Thoracic aorta (tissue), 2 donors: ENCODE measurements at places on chromosomes 5 and 9. TPM values are rescaled to one million over a fixed set of nuclear protein-coding genes. Genes with fewer than 3 reads are reported as not detected.

GRCh38 chr9:129289883-129290282 lies 111.8 kb upstream of the IER5L start:
- no peak overlapping the region for H3K4me3 ChIP-seq
- DNase-seq: no peak
- no peaks in the 10 kb centered on the region for H3K36me3 ChIP-seq
- H3K27ac ChIP-seq: no peak overlapping the region
- no peaks in the 10 kb centered on the region for H3K4me1 ChIP-seq

The CEP120 gene
- 18.5 TPM for total RNA-seq

DNA sequence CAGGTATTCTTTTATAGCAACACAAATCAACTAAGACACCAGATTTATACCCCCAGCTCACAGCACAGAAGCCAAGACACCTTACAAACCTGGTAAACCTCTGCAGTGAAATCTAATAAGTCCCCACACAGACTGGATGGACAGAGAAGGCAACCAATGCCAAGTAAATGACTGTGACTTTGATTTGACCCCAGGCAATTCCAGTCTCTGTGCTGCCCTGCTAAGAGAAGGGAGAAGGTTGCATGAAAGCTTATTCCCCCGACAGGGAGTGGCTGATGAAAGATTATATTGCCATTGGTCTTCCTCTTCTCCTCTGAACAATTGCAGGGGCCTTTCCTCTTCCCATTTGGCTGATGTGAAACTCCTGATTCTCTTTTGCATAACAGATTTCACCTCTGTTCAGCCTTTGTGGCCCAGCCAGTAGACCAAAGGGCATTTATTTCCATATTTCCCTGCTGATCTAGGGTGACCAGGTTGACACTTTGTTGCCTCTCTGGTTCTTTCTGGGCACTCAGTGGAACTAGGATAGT lies 107.6 kb downstream of the ADRB2 start:
- no peaks in the 10 kb centered on the region for H3K27me3 ChIP-seq
- H3K27ac ChIP-seq: no peak overlapping the region
- no peaks in the 10 kb centered on the region for H3K4me1 ChIP-seq

The ATOSB gene
- 33.6 TPM for total RNA-seq

The ZDHHC11 gene
- 5.6 TPM for total RNA-seq

GRCh38 chr9:504921-505740 lies 290.5 kb downstream of the DOCK8 start:
- no peaks in the 10 kb centered on the region for H3K27me3 ChIP-seq
- H3K4me1 ChIP-seq: no peaks in the 10 kb centered on the region
- H3K36me3 ChIP-seq: no peaks in the 10 kb centered on the region

DNA sequence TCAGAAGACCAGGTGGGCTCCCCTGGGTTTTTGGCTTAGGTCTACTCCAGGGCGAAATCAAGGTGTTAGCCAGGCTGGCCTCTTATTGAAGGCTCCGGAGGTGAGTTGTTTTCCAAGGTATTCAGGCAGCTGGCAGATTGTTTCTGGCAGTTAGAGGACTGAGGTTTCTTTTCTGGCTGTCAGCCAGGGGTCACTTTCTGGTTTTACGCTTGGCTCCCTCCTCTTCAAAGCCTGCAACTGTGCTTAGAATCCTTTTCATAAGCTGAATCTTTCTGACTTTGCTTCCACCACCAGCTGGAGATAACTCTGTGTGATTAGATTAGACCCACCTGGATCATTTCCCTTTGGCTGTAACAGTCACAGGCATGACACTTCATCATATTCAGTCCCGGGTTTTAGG lies 24.6 kb downstream of the RFK start:
- no peaks in the 10 kb centered on the region for H3K27me3 ChIP-seq
- no peak overlapping the region for H3K4me3 ChIP-seq
- H3K36me3 ChIP-seq: no peaks in the 10 kb centered on the region
- peaks cover 13% of the 10 kb centered on the region for H3K4me1 ChIP-seq
- DNase-seq: no peak

The FOXD4 gene
- 0.28 TPM for total RNA-seq

The FOXD4L3 gene
- 0.78 TPM for total RNA-seq

DNA sequence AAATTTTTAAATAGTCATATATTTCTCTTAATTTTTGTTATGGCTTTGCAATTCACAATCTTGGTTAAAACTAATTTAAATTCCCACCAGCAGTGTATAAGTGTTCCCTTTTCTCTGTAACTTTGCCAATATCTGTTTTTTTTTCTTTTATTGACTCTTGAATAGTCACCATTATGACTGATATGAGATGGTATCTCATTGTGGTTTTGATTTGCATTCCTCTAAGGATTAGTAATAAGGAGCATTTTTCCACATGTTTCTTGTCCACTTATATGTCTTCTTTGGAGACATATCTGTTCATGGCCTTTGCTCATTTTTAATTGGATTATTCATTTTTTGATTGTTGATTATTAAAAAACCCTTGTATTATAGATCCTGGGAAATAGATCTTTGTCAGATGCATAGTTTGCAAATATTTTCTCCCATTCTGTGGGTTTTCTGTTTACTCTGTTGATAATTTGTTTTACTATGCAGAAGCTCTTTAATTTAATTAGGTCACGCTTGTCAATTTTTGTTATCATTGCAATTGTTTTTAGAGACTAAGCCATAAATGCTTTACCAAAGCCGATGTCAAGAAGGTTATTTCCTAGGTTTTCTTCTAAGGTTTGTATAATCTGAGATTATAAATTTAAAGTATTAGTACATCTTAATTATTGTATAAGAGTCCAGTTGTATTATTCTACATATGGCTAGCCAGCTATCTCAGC lies 610.9 kb downstream of the CHSY3 start:
- H3K27me3 ChIP-seq: no peaks in the 10 kb centered on the region
- DNase-seq: no peak
- H3K27ac ChIP-seq: no peak overlapping the region
- no peak overlapping the region for H3K4me3 ChIP-seq
- H3K4me1 ChIP-seq: no peaks in the 10 kb centered on the region

The FBP2 gene
- not detected for total RNA-seq

The CSF1R gene
- 76.3 TPM for total RNA-seq
